ENCODE measurements at places on chromosomes 6 and 20.

GRCh38 chr6:17714879-17715851, 8.4 kb upstream of the NUP153 start:
- DNase-seq, result peak; percentile 48

GRCh38 chr6:107843400-107843799, 19.3 kb upstream of the SCML4 start:
- peak; percentile 41 for DNase-seq

GRCh38 chr6:72712910-72713309, 91.0 kb downstream of the KCNQ5 start:
- DNase-seq, result no peak

DNA sequence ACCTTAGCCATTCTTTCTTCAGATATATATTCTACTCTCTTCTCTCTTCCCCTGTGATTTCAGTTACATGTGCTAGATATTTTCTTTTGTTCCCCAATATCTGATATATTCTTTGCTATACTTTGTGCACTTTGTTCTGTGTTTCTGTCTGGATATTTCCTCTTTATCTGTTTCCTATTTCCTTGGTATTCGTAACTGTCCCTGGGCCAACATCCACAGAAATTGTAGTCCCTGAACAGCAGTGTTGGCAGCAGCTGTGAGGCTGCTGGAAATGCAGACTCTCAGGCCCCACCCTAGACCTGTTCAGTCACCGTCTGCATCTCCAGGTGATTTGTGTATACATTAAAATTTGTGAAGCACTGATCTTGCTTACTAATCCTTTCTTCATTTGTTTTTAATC, 522.9 kb upstream of the SOX4 start:
- no peak for DNase-seq

DNA sequence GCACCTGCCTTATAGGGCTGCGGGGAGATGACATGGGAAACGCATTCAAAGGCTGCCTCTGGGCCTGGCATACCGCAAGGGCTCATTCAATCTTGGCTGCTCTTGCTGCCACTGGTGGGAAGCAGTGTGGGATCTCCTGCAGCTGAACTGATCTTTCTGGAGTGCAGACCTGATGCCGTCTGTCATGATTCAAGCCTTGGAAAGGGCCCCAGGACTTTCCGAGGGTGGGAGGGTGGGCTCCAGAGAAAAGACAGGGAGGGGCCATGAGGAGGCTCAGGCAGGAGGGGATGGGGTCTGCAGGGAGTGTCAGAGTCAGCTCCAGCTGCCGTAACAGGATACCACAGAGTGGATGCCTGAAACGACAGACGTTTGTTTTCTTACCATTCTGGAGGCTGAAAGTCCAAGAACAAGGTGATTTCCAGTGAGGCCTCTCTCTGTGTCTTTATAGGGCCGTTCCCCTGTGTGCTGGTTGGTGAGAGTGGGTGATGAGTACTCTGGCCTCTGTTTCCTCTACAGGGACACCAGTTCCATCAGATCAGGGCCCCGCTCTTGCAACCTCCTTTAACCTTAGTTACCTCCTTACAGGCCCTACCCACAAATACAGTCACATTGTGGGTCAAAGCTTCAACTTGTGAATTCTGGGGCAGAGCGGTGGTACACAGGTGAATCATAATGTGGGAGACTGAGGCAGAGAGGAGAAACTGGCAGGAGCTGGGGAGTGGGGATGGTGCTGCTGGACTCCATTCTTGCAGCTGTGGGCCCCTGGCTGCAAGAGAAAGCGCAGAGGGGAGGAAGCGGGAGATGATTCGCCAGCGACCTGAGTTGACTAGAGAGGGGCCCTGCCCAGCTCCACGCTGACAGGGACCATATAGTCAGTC, 148.4 kb downstream of the SYCP2 start:
- DNase-seq, result no peak

GRCh38 chr6:15348528-15348927, 102.7 kb downstream of the JARID2 start:
- no peak for DNase-seq

DNA sequence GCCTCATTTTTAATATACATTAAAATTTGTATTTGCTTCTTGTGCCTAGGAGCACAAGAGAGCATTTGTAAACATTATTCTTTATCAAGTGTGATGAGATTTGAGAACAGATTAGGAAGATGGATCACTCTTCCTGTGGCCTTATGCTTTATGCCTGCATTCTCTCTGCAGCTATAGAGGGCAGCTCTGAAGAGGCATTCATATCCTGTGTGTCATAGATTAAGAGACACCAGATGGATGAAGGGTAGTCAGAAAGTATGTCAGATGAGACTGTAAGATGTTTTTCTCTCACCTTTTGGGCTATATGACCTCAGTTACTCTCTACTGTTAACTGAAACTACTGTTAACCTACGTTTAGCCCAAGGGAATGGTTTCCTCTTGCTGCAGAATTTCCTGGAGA, 61.4 kb downstream of the DNAH8 start:
- no peak for DNase-seq

DNA sequence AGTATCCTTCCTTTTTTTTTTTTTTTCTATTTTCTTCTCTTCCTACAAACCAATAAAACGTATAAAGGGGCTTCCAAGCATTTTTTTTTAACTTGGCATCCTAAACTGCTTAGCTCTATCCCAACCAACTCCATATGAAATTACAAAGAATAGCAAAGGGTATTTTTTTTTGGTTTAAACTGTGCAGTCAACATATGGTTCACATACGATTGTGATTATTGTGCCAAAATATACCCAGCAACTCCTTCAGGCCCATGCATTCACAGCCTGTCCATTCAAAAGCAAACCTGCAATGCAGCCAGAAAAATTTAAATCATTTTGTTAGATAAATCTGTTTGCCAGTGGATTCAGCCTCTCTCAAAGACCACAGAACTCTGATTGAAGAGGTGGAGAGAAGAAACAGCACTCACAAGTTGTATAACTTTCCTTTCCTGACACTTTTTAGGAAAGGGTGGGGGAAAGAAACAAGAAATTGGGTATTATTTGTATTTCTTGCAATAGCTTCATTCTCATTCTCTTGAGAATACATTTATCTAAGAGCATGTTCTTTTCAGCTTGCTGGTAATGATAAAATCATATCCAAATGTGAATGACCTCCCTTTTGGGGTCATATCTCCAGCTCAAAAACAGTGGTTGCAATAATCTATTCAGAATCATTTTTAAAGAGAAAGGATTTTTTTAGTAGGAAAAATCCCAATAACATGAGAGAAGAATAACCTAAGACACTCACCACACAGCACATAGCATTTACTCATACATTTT, 701.3 kb upstream of the CHD6 start:
- DNase-seq, result no peak

GRCh38 chr6:110882274-110882619, 7.7 kb downstream of the AMD1 start:
- no peak for DNase-seq

GRCh38 chr6:131038597-131039344, 24.3 kb downstream of the EPB41L2 start:
- DNase-seq, result no peak

DNA sequence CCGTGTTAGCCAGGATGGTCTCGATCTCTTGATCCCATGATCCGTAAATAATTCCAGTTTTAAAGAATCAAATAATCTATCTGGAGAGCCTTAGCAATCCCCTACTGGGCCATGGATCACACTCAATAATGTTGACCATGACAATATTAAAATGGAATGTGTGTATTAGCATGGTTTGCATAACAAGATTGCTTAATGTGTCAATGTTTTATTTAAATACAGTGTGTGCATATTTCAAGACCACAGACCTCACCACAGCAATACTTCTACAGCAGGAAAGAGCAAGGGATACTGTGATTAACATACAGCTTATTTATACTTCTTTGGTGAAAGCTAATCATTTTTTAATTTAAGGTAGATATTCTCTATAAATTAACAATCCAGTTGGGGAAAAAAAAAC, 470.4 kb downstream of the TFAP2B start:
- DNase-seq, result no peak

GRCh38 chr20:43102394-43102793, 87.3 kb downstream of the PTPRT start:
- DNase-seq, result no peak

- DNase-seq, result no peak
Observed at GRCh38 chr20:53171065-53171464, 198.9 kb downstream of the TSHZ2 start.

DNA sequence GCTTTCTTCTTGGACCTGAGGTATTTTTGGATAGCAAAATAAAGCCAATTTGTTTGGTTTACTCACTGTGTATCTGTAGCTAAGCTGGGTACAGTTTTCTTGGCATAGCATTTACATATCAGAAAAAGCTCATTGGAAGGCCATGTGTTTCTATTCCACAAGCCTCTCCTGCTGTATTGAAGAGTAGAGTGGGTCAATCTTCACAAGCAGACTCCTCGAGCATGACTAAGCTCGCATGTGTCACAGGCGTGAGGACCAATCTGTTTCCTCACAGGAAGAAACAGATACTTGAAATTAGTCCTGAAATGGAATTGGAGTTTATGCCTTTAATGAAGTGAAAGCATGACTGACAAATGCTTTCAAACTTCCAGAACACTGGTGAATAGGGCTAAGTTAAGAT, 1279.0 kb upstream of the MAP3K7 start:
- no peak for DNase-seq

GRCh38 chr20:10061641-10062040, 26.9 kb downstream of the ANKEF1 start:
- no peak for DNase-seq

DNA sequence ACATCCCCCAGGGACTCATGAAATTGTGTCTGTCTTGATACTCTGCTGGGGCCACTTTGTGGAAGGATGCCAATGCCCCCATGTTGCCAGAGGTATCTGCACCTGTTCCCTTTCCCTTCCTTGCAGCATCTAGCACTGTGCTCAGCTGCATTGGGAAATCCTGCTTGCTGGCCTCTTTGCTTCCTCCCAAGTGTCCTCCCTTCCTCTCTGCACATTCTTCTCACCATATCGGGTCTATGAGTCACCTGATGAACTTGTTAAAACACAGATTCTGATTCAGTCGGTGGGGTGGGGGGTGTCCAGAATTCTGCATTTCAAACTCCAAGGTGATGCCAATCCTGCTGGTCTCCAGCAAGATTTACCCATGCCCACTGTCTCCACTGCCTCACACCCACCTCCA, 467.8 kb downstream of the PTPRT start:
- no peak for DNase-seq

DNA sequence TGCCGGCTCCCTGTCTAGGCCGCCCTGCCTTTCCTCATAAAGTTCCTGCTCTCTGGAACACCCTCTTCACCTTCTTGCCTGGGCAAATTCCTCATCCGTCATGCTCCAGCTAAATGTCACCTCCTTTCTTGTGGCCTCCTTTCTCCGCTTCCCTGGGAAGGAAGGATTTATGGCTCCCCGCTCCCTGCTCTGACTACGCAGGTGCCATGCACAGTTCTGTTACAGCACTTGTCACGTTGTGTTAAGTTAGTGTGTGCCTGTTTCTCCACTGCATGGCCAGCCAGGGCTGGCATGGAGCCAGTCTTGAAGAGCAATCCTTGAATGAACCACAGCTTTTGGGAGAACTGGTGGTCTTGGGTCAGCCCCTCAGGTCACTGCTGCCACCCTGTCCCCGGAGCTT, 61.7 kb downstream of the CD40 start:
- DNase-seq, result no peak
